ENCODE measurements at places on chromosomes 1 and 21.

DNA sequence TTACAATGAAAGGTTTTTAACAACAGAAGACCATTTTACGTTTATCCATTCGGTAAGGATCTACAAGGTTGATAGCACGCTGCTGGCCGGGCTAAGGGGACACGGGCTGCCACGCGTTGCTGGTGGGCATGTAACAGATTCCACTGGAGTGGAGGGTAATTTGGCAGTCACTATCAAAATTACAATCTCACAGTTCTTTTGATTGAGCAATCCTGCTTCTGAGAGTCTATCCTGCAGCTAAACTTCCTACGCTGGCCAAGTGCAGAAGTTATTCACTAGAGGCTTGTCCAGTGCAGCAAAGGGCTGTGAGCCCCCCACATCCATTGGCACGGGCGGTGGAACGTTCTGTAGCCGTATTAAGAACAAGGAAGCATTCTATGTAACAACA, 61.8 kb downstream of the DISP3 start:
- no peak for DNase-seq

DNA sequence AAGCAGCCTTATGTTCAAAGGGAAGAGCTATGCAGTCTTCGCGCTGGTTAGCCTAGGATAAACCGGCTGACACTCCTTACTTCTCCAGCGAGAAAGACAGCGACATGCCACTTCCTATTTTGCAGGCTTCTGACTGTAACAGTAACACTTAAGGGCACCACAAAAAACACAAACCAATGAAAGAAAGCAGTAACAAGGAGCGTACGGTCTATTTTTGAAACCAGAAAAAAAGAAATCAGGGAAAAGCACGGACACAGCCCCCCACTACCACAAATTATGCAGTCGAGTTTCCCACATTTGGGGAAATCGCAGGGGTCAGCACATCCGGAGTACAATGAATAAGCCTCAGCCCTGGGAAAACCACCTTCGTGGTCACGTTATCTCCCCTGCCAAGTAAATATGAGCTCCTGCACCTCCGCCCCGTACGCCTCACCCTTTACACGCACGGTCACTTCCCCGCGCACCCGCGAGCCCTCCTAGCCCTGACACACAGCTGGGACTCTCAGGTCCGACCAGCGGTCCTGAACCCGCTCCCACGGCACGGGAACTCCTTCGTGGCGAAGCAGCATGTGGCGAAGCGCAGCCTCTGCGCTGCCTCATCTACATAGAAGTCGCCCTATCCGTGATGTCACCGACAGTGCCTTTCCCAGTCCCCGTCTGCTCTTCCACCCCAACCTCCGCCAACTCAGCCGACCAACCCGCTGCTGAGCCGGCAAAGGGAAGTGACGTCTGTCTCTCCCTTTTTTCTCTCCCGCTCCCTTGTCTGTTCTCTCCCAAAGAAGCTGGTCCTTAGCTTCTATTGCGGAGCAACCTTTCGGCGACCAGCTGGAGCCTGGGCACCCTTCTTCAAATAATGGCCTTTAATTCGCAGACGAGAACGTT, 40.9 kb upstream of the PPIAL4F start:
- DNase-seq = peak; percentile 74

DNA sequence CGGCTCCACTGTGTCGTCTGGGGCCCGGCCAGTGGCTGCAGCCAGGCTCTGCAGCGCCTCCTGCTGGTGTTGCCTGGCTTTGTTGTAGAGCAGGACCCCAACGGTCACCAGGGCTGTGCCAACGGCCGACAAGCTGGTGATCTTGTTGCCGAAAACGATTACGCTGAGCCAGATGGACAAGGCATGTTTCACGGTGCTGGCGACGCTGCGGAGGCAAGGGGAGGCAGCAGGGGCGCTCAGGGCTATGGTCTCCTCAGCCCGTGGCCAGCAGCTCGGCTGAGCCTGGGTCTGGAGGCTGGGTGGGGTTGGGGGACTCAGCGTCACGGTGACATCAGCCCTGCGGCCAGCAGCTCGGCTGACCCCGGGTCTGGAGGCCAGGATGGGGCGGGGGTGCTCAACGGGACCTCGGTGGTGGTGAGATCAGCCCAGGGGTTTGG, 7.0 kb upstream of the CDK11B start:
- no peak for DNase-seq

- DNase-seq = no peak
Observed at GRCh38 chr1:8649027-8649426, 168.4 kb downstream of the RERE start.

DNA sequence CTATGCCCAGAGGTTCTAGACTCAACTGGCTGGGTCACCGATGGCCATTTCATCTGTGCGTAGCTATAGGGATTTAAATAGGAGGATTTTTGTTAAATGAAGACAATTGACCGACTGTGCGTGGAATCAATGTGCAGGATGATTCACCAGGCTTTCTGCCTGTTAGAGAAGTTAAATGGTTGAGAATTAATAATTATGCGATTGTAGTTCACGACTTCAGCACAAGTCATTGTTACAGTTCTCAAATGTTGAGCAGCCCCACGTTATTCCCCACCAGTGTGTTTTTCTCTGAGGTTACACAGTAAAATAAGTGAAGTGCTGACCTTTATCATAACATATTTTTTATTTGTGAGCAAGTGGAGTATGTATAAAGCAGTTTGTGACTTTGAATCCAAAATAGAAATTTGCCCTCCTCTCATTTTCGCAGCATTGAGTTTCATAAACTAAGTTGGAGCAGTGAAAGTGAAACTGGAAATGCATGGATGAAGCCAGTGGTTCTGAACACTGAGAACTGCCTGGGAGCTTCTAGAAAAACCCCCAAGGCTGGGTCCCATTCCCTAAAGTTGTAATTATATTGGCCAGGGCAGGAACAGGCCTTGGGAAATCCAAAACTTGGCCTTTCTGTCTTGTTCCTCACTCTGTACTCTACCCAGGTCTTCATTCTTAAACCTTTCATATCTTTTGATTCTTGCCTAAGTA, 102.6 kb downstream of the GALNT2 start:
- no peak for DNase-seq

GRCh38 chr1:224300346-224300745, 29.6 kb downstream of the NVL start:
- no peak for DNase-seq

DNA sequence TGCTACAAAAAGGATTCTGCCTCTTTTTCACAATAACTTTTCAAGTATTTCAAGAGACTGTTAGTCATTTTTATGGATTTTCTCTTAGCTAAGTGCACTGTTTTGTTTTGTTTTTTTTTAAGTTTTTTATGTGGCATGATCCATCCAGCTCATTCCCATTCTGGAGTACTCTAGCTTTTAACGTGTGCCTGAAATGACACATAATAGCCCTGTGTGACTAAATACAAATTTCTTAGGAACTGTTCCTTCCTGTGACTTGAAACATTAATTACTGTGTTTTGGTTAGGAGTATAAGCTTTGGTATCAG, 143.9 kb downstream of the HS2ST1 start:
- DNase-seq = no peak

GRCh38 chr1:47477595-47478080, 39.8 kb downstream of the FOXD2 start:
- DNase-seq = no peak

- DNase-seq = no peak
Observed at GRCh38 chr1:115793162-115793561, 24.6 kb upstream of the CASQ2 start.

- DNase-seq = no peak
Observed at GRCh38 chr1:204382714-204383083, 23.0 kb upstream of the PLEKHA6 start.

GRCh38 chr1:78607334-78607927, 12.8 kb upstream of the IFI44L start:
- DNase-seq = no peak

- no peak for DNase-seq
Observed at GRCh38 chr1:67860776-67861175, 27.5 kb upstream of the GNG12 start.

DNA sequence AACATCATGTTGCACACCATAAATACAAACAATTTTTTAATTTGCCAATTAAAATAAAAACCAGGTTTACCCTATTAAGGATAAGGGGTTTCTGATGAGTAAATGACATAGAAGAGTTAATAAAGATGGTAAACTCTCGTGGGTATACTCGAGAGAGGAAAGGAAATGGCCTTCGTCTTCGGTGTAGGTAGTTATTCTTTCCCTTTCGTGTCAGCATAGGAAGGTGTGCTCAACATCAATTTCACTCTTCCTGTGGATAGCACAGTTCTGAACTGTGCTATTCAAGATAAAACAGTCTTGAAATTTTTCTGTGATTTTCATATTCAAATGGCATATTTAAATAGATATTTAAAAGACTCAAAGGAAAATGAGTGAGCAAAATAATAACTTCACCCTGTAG, 98.2 kb downstream of the RGL1 start:
- DNase-seq = no peak

DNA sequence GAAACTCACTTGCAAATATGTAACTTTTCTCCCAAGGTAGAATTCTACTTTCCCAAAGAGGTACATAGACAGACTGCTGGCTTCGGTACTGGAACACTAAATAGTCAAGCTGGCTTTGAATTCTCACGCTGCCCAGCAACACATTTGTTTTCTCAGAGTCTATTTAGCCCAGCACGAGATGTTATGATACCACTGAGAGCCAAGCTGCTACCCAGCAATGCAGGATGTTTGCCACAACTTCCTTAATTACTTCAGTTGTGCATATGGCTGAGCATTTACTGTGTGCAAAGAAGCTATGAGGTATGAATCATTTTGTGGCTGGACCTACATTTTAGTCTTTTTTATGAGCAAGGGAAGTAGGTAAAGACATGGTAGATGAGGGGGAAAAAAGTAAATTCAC, 793.2 kb downstream of the PLA2G4A start:
- DNase-seq = no peak

DNA sequence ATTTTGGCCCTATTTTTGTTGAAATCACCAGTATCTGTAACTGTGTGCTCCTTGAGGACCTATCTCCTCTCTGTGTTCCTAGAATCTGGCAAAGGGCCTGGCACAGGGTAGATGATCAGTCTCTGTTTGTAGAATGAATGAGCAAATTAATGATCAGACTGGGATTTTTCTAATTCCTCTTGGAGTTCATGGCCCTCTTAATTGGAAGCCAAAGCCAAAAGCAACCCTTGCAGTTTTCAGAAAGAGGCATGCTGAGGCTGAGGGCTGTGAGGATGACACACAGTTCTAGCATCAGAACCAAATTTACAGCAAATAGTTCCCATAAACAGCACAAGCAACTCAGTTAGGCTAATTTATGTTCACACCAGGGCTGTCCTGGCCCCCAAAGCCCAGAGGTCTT, 111.1 kb upstream of the BEND5 start:
- DNase-seq = no peak

DNA sequence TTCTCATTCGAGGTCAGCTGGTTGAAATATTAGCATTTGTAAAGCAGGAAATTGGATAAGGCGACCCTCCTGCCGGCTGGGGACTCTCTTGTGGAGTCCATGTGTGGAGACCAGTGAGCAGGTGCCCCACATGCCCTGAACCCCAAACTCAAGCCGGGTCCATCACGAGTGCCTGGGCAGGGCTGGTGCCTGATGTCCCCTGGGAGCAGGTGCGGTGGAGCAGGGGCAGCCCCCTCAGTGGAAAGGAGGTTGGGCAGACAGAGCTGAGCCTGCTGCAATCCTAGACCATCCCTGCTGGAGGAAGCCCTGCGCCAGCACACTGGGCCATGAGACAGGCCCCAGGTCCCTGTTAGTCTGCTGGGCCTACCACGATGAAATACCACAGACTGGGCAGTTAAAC, 395.6 kb downstream of the NPHP4 start:
- no peak for DNase-seq

DNA sequence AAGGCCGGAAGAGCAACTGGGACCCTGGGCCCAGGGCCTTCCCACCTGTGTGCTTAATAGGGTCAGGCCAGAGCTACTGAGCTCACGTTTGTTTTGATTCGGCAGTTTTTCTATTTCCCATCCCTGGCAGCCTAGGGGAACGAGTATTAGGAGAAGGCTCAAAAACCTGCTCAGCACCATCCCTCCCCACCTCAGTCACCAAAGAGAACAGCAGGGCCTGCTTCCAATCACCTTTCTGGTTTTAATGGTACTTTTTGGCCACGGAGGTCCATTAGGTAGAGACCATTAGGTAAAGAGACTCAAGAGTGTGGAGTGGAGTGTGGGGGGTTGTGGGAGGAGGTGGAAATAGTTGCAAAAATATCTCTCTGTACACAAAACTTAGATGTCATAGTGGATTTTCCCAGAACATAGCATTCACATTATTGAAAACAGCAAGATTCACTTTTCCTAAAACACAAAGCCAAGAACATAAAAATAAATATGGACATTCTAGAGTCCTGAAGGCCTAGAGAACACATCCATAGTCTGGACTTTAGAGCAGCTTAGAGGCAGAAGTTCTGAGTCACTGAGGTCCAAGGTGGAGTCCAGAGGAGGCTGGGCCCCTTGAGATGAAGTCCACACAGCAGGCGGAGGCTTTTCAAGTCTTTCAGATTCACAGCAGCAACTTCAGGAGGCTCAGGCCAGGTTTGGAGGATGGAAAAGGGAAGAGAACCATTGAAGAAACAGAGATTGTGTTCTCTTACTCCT, 19.5 kb downstream of the NUAK2 start:
- no peak for DNase-seq

- no peak for DNase-seq
Observed at GRCh38 chr1:181178241-181178879, 89.9 kb downstream of the IER5 start.

- DNase-seq = no peak
Observed at GRCh38 chr1:204282761-204283221, 69.0 kb upstream of the GOLT1A start.

Data from activated CD8-positive, alpha-beta T cell treated with anti-CD3 and anti-CD28 coated beads, Interleukin-2, amount 10 ng/mL, durations not matched to agents 7 days and 5 days (primary cell).